ENCODE measurements at places on chromosomes 2 and 18.

- DNase-seq, result no peak
Observed at GRCh38 chr2:160679686-160680085, 186.1 kb upstream of the RBMS1 start.

GRCh38 chr18:48639772-48640432, 101.1 kb downstream of the CTIF start:
- no peak for DNase-seq

DNA sequence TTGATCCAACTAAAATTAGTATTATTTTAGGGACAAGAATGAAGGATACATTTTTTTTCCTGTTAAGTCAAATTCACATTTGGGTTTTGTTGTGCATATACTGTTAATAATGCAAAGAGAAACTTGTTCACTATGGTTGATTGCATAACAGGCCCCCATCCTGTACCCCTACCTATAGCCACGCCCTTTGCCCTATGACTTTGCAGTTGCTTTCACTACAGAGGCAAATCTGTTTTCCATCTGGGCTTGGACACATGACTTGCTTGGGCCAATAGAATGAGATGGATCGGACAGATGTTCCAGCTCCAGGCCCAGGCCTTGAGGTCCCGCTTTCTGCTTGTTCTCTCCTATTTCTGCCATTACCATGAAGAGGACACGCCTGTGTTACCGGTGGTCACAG, 278.5 kb upstream of the HNRNPA3 start:
- DNase-seq, result no peak

- no peak for DNase-seq
Observed at GRCh38 chr2:43879261-43879660, 40.5 kb downstream of the ABCG8 start.

DNA sequence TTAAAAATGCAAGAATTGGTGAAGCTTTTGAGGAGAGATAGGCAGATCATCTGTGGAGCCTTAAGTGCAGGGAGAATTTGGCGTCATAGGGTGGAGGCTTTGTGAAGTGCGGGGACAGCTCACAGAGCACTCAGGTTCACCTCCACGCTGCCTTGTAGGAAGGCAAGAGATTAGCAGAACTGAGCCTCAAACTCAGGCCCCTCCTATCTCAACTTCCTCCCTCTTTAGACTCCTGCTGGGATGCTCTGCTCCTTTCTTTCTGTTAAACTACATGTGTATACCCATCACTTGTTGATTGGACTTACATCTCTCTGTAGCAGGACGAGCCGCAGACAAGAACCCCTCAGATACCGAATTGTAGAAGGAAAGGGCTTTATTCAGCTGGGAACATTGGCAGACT, 422.2 kb downstream of the SETBP1 start:
- DNase-seq, result no peak

DNA sequence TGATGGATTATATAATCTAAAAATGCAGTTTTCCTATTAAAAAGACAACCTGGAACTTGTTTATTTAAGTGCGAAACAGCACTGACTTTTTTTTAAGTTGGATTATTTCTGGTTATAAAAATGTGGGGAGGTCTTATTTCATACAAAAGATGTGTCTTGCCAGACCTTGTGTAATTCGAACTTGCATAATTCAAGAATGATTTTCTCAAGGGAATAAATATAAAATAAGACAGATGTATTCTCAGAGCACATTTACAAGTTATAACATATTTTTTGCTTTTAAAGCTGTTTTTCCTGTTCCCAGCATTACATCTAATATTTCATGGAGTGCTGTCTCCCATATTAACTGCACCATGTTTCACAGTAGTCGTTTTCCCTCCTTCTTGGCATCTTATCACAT, 263.1 kb downstream of the CDH20 start:
- DNase-seq, result no peak

DNA sequence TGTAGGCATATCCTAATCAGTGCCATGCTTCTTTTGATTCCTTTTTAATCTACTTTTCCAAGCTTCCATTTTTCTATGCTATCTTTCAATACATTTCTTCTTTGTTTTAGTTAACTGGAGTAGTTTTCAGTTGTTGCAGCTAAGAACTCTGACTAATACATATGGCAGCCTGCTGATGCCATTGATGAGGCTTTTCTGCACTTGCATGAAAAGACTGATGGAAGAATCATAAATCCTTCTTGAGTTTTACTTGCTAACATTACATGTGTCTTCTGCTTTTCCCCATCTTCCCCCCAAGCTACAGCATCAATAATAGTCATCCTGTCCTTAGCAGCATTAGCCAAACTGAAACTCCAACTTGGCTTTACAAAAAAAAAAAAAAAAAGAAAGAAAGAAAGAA, 203.3 kb downstream of the LRP1B start:
- no peak for DNase-seq

Measured in T follicular helper cell (primary cell).